ENCODE measurements at places on chromosomes 16 and 17.
A peak's percentile ranks its signal among the peaks of the same experiment; 100 is the strongest.

GRCh38 chr17:75033346-75034235, 13.2 kb downstream of the ATP5PD start:
- peak; percentile 100 for DNase-seq

DNA sequence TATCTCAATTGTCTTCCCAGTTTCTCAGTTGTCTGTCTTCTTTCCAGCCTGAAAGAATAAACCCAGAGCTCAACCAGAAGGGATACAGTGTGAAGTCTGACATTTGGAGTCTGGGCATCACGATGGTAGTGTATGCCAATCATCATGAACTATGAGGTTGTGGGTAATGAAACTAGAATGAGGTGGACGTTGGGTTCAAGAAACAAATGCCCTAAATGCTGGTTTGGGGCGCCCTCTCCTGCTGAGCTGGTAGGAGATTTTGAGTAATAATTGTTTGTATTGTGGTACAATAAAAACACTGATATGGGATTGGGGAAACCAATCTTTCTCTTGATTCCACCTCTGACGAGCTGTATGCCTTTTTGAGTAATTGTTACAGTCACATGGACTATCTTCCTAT, 110.4 kb downstream of the MAP2K6 start:
- DNase-seq: no peak

- DNase-seq: no peak
These were observed 101.4 kb downstream of the ITFG1 start for GRCh38 chr16:47359478-47359877.

- DNase-seq: no peak
These were observed 23.1 kb downstream of the KDM8 start for GRCh38 chr16:27226476-27226875.

DNA sequence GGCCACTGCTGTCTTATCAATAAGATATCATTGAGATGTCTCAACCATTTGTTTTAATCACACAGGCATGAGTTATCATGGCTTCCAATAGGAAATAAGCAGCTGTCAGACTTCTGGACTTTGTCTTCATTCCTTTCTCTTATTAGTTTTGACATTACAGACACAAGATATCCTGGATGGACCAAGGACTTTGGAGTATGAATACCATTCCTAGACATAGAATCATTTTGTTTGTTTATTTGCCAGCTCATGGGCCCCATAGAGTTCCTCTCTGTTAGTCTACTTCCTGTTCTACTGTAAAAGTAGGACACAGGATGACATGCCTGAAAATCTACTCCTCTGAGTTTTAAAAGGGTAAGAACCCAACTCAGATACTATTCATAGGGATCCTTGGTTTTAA, 77.7 kb upstream of the KCNJ16 start:
- no peak for DNase-seq

- DNase-seq: no peak
These were observed 6.3 kb downstream of the TBX2 start for GRCh38 chr17:61405686-61406536.

GRCh38 chr17:32976131-32976530, 15.5 kb upstream of the SPACA3 start:
- DNase-seq: no peak

DNA sequence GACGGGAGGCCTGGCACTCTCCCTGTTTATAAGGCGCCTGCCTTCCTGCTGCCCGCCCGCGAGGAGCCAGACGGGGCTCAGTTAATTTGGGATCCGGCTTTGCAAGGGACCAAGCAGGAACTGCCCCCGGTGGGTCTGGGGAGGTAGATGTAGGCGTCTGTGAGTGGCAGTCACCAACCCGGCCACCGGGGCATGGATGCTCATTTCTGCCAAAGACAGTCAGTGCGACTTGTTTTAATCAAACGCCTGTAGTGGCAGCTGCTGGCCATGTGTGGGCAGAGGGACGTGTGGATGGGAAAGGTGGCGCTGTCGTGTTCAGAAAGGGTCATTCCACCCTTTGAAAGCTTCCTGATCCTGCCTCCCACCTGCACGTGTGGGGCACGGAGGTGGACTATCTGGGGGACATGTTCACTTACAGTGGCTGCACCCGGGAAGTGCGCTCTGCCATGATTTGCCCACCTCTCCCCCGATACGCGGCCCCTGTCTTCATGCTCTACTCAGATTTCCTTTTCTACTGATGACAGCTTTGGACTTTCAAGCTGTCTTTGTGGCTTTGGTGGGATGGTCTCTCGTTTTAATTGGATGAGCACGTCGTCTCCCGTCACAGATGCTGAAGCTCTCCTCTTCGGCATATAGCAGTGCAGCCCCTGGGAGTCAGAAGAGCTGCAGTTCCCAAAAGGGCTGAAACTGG, 60.3 kb upstream of the CIBAR2 start:
- no peak for DNase-seq

DNA sequence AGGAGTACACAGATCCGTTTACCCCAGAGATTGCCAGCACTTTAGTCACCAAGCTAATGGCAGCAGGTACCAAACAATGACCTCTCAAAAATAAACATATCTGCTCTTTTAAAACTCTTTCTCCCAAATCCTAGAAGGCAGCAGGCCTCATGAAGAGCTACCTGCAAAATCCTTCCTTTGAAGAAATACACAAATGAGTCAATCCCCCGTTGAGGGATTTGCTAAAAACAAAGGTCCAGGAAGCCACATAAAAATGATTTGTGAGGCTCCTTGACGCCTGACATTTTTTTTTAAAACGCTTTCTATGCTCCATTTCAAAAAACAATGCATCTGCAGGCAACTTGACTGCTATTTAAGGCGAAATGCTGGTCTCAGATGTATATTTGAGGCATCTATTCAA, 58.2 kb downstream of the NACA2 start:
- no peak for DNase-seq

GRCh38 chr17:74975943-74976342, 3.4 kb upstream of the HID1 start:
- DNase-seq: no peak

GRCh38 chr17:72311004-72311403, 190.2 kb downstream of the SOX9 start:
- DNase-seq: no peak

DNA sequence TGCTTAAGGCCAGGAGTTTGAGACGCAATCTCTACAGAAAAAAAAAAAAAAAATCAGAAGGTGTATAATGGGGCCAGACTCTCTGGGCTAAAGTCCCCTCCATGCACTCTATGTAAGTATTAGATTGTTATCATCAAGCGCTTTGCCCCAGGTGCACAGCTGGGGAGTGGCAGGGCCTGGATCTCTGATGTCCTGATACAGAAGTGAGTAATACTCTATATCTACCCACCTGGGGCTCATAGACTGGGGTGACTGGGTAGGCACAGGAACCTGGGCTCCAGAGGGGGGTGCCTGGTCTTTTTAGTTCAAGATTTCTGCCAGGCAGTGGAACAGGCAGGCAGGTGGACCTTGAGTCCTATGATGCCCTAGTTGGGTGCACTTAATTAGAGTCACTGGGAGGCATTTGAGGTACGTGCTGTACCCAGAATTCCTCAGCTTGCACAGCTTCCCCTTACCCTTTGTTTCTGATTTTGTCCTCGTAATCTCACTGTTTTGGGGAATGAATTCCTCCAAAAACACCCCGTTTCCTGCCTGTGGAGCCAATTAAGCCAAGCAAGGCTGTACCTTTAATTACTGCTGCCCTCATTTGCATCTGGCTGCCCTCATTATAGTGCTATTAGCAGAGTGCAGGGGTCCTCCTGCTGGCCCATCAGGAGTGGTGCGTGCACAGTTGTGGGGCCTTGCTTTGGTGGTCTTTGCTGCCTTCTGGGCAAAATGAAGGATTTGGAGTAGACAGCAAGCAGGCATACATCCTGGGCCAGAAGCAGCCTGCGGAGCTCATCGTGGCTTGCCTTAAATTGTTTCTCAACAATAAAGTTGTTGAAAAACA, 239.0 kb downstream of the SNX29 start:
- no peak for DNase-seq

DNA sequence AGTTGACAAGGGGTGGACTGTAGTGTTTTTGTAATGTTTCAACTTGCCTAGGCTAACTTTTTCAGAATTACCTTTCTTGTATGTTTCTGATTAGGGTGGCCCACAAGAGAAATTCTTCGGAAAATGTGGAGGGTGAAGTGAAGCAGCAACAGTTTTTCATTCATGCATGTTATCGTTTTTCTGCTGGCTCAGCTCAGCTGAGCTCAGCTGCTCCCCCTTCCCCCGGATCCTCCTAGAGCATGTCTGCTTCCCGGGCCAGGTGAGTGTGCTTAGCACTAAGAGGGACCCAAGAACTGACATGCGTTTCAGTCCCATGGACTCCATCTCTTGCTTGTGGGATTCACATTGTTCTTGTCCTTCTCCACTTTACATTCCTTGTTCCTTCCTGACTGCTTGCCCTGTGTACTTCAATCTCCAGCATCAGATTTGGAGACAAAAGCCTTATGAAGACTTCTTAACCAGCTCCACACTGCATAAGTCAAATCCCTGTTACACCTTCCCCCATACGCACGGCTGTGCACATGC, 33.6 kb downstream of the SCPEP1 start:
- no peak for DNase-seq

- peak; percentile 99 for DNase-seq
These were observed at the start of gene MAP1LC3B for GRCh38 chr16:87391950-87392820. Gene MAP1LC3B (plus strand): TSS chr16:87392336. CDS start chr16:87392428, 92 bp downstream.

DNA sequence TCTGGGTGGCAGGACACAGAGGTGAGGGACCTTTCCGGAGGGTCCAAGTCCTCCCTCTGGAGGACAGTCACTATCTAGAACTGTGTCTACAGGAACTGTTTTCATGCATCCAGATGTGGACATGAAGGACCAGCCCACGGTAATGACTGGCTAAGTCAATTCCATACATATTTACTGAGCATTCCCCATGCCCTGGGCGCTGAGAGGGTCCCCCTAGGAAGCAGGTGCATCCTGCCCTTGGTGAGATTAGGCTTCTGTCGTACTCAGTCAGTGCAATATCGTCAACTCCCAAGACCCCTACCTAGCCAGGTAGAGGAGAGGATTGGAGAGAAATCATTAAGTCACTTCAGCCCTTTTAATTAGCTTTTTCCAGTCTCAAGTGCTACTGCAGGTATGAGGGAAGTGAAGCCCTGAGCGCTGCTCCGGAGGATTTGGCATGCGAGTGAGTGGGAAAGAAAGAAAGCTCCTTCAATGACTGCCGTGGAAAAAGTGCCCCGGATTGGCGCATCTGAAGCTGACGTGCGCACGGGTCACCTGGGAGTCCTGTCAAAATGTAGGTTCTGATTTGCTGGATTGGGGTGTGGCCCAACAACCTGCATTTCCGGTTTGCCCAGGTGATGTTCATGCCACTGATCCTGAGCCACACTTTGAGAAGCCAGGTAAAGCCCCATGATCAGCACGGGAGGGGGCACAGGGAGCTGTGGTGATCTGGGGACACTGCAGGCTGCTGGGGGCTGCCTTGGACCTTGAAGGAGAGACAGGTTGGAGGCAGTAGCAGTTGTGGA, 367.4 kb upstream of the TNRC6C start:
- no peak for DNase-seq

DNA sequence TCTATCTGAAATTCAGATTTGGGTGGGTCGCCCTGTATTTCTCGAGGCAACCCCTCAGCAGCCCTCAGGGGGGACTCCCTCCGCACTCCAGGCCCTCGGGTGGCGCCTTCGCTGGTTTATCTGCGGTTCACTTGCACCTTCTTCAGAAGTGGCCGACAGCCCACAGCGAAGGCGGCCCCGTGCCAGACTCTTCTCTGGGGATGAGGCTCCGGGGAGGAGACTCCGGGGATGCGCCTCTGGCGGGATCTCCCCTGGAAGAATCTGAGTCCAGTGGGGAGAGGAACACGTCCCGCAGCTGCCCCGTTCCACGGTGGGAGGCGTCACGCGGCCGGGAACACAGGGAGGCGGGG, 63.9 kb upstream of the DNAJA2 start:
- peak; percentile 83 for DNase-seq

DNA sequence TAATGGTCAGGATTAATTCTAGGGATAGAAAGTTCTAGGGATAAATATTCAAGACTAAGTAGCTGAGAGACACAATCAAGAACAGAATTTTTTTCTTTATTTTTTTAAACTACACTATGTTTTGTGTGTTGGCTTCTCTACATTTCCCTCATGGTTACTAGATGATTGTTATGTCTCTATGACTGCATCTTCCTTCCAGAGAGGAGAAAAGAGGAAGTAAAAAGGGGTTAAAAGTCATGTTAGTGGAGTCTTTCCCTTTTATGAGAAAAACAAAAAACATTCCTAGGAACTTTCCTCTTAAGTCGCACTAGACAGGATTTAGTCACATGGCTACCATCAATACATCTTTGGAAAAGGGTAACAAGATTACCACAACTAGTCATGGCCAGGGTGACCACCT, 375.0 kb downstream of the KCNJ2 start:
- DNase-seq: no peak

DNA sequence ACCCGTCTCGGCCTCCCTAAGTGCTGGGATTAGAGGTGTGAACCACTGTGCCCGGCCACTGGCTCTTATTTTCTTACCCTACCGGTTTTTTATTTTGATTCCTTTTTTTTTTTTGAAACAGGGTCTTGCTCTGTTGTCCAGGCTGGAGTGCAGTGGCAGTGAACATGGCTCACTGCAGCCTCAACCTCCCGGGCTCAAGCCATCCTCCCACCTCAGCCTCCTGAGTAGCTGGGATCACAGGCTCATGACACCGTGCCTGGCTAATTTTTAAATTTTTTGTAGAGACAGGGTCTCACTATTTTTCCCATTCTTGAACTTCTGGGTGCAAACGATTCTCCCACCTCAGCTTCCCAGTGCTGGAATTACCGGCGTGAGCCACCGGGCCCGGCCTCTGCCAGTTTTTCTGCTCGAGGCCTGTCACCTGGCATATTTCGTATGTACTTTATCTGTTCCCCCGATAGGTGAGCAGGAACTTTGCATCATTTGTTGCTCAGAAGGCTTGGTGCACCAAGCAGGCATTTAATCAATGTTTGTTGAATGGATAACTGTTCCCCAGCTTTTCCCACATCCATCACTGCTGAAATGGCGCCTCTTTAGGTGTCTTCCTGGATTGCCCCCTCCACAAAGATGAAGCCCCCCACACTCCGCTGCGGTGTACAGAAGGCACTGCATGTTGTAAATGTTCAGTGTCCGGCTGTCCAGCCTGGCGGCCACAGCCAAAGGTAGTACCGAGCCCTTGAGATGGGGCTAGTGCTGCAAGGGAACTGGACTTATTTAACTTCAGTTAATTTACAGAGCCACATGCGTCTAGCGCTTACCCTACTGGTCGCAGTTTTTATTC, 858 bp upstream of the TELO2 start:
- DNase-seq: no peak

- DNase-seq: peak; percentile 62
These were observed 193.6 kb downstream of the PARN start for GRCh38 chr16:14436401-14436955.

DNA sequence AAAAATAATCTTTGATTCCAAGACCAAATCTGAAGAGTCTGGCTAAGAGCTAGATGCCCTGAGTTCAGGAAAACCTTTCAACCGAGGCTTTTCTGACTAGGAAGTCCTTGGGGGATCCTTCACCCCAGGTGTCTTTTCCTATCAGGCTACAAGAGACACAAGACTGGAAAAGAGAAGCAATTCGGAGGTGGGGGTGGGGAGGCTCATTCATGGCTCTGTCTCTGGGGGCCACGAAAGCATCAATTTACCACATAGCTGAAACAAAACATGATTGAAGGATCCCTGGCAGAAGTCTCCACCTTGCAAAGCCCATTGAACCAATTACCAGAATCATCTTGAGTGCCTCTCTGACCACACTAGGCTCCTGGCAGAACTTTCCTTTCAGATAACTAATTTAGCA, 239.8 kb upstream of the SALL1 start:
- DNase-seq: no peak

- no peak for DNase-seq
These were observed 16.3 kb downstream of the ADAD2 start for GRCh38 chr16:84207251-84207650.

- DNase-seq: no peak
These were observed 606.4 kb upstream of the SALL1 start for GRCh38 chr16:51757505-51757904.
